ENCODE measurements at places on chromosomes 12 and 14.
A peak's percentile ranks its signal among the peaks of the same experiment; 100 is the strongest.

DNA sequence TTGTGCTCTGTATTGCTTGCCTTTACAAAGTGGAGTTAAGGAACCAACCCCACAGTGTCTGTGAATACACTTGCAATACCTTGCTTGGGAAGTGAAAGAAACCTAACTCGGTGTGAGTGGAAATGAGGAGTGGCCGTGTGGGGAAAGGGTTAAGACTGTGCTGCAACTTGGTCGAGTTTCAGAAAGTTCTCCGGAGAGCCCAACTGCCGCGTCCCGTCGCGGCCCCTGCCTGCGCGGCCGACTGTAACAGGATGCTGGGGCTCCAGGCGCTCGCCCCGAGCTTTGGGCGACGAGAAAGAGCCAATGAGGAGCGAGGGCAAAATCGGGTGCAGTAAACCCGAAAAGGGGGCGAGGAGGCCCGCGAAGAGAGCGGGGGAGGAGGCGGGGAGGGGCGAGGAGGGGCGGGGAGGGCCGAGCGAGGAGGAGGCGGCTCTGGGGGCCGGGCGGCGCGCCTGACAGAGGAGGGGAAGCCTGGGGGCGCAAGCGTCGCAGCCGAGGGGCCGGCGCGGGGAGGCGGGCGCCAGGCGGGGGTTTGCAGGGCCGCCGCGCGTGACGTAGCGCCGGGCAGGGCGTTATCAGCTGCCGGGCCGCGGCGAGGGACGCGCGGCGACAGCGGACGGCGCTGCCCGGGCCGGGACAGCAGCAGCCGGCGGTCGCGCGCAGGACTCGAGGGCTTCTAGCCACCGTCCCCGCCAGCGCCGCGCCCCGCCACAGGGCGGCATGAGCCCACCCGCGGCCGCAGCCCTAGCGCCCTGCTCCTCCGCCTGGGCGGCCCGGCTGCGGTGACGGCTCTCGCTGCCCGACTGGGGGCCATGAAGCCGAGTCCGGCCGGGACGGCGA is at the start of gene DACT1:
DACT1 (plus strand) TSS at position 572 of the 840 bp plus-strand sequence; CDS start at position 813, 241 bp downstream.
- DNase-seq, result peak; percentile 29

- DNase-seq, result no peak
Measured at GRCh38 chr12:91065396-91065795, 7.6 kb upstream of the KERA start.

DNA sequence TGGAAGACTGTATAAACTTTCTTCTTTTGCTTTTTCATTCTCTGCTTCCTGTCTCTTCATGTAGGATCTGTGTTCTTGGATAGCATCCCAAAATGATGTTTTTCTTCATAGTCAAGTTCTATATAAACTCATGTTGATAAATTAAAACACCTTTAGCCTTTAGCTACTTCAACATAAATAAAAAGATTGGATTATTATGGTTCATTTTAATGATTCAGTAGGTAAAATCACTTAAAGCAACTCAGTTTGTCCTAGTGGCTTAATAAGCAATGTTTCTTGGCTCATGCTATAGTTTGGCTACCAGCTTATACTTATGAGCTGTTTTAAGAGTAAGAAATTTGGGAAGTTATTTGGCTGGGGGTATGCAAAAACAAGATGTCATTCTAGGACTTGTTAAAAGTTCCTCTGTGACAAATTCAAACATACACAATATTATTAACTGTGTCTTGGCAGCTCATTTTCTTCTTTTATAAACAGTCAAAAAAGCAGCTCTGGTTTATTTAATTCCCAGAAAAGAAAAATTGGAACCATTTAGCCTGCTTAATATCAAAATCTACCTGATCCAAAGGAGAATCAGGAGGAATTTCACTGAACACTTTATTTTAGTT is 111.4 kb downstream of the TMTC3 start:
- DNase-seq, result no peak

GRCh38 chr12:88241862-88242570 is 99.9 kb downstream of the TMTC3 start:
- DNase-seq, result no peak

DNA sequence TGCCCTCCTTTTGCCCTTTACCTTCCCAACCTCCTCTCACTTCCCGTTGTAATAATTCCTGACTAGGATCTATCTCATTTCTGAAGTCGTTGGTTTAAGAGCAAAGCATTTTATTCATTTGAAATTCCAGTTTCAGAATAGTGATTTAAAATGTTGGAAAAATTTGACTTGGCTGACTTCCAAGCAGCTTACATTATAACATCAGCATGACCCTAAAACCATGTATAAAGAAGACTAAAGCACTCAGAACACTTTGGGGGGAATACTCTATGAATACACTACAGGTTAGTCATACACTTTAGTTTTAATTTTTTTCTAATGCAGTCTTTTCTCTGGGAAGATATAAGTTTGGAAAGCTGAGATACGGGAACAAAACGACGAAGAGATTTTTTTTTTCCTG is 161.1 kb downstream of the BTG1 start:
- no peak for DNase-seq

DNA sequence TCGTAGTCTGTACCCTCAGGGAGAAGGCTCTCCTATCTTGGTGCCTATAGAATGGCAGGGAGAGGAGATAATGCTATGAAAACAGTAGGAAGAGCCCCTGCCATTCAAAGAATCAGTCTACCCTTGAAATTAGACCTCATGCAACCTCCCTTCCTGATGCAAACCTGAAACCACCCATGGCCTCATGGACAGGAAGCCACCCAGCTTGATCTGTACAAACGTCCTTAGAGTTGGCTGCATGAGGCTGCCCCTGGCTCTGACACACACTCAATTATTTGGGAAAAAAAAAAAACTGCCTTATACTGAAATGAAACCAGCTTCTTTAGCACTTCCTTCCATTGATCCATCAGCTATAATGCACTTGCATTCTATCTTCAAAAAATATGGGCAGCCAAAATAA is 116.6 kb upstream of the BCL2L14 start:
- DNase-seq, result no peak

- DNase-seq, result no peak
Measured at GRCh38 chr14:100669011-100669412, 57.7 kb upstream of the DLK1 start.

DNA sequence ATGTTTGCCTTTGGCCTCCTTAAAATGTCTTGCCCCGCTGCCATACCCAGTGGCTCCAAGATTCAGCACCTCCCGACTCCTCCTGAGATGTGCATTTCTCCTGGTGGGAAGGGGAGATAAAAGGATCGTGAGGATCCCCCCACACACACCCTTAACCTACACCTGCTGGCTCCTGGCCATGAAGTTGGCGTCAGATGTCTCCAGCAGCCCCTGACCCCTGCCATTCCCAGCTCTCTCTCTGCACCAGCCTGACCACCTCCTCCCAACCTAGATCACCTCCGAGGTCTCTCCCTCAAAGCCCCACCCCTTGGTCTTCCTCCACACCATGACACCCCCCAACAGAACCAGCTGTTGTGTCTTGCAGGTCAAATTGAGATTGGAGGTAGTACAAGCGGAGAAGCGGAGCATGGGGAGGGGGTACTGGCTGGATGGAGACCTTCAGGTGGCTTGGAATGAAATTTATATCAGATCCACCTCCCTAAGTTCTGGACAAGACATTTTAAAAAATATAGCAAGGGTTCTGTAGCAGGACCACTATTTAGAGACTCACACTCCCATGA is 151.1 kb upstream of the FKBP4 start:
- DNase-seq, result no peak

DNA sequence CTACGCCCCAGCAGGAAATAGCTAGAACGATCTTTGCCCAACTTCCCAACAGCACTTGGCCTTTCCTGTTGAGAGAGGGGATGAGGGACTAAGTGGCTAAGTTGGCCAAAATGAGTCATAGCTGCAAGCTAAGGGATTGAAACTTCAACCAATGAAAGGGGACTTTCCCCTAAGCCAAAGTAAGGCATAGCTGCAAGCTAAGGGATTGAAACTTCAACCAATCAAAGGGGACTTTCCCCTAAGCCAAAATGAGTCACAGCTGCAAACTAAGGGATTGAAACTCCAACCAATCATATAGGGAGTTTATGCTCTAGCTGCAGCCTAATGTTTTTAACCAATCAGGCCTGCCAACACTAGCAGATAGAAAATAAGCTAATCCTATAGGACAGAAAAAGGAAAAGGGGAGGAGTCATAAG is 100.5 kb upstream of the SSTR1 start:
- DNase-seq, result no peak

DNA sequence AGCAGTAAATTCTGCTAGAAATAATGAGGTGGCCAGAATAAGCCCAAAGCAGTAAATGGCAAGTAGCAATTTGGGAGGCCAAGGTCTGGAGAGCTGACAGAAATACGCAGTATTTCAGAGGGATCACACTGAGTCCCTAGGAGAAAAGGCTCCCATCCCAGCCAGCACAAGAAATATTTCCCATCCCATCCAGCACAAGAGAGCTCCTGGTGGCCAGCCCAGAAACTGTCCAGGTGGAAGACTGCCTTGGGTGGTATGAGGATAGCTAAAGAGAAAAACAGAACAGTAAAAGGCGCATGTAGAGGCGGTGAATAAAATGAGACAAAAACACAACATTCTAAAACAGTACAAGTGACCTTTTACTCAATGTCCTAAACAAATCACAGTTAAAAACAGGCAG is 120.7 kb downstream of the HECTD4 start:
- DNase-seq, result no peak

DNA sequence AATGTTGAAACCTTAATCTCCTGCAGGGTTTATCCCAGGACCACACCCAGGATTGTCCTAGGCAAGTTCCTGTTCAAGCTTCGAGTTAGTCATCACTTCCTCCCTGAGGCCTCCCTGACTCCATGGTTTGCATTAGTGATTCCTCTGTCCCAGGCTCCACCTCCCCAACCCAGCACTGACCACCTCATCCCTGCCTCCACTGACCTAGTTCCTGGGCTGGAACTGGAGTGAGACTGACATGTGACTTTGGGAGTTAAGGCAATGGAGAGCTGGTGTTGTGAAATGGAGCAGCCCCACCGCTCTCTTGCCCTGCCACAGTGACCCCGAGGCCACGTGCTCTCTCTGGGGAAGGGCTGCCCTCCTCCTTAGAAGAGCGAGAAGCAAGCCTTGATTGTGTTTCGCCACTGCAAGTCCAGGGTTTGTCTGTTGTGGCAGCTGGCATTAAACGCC is 15.8 kb upstream of the DTX1 start:
- no peak for DNase-seq

DNA sequence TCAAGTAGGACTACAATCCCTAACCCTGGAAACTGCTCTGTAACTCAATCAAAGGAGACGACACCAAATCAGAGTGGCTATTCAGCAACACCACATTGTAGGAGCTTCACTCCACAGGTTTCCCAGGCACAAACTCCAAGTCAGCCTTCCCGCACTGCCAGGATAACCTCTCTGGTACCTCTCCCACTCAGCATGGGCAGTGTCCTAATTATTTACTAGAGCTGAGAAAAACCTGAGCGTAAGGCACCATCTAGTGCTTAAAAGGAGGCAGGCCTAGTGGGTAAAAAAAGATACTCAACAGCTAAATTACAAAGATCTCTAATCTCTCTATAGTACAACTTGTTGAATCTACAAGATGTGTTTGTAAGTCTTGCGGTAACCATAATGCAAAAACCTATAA is 36.1 kb downstream of the PARP11 start:
- no peak for DNase-seq

- no peak for DNase-seq
Measured at GRCh38 chr12:85356596-85357385, 76.8 kb downstream of the ALX1 start.

DNA sequence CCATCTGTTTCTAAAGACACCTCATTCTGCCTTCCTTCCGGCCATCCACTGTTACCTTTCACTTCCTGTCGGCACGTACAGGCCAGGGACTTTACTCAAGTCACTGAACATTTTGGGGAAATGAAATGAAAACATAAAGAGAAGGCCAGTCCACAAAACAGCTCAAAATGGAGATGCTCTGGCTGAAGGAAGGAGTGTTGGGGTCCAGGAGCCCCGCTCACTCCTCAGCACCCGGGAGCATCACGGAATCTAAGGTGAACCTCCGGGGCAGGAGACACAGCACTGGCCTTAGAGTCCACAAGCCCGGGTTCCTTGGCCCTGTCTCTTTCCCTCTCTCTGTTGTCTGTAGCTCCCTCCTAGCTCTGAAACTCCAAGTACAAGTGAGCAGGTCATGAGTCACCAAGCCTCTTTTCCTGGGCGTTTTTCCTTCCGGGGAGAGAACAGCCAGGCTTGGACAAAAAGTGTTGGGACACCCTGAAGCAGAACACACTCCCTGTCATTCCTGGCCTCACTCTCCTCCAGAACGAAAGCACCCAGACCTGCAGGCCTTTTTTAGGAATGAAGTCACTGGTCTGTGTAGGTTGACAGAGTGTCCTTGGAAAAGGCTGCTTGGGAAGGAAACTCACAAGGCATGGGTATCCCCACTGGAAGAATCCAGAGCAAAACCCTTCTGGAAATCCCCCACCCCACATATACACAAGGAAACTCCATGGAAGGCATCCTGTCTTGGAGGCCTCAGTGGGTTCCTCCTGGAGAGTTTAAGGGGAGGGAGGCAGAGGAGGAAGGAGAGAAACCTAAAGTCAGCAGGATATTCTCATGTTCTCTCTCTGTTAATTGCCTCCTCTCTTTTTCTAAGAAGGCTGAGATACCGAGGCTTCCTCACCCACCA is 245.3 kb downstream of the ZFP36L1 start:
- no peak for DNase-seq

- DNase-seq, result no peak
Measured at GRCh38 chr12:110531741-110532333, 29.7 kb downstream of the RAD9B start.

- DNase-seq, result no peak
Measured at GRCh38 chr14:103504991-103505565, 17.6 kb downstream of the CKB start.

GRCh38 chr12:53099071-53099882 is 1.8 kb downstream of the IGFBP6 start:
- peak; percentile 80 for DNase-seq

GRCh38 chr14:61977217-61977616 is 215.0 kb downstream of the SNAPC1 start:
- no peak for DNase-seq

GRCh38 chr14:71734076-71734475 is 198.2 kb upstream of the RGS6 start:
- no peak for DNase-seq

GRCh38 chr14:76784266-76784874 is 23.1 kb downstream of the VASH1 start:
- no peak for DNase-seq

DNA sequence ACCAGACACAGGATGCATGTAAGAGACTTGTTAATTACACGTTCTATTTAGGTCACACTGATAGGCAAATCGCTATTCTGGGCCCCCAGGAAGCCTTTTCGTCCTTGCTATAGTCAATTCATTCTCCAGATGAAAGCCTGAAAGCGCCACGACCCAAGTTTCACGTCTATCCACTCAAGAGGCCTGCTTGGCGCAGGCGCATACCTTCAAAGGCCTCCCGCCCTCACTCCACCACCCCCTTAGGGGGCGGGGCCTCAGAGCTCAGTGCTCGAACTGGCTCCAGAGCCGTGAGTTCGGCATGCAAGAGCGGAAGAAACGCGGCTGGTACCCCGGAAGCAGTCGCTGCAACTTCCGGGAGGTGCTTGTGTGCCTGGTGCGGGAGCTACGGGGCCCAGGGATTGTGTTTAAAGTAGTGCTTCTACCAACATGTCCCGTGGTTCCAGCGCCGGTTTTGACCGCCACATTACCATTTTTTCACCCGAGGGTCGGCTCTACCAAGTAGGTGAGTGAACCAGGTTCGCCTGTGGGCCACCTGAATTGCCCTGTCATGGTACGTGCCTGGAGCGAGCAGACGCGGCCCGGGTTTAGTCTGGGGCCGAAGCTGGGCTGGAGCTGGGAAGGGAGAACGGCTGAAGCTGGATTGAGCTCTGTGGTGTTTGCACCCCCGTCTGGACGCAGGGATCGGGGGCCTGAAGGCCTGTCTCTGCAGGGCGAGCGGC is at the start of gene PSMA6:
PSMA6 (plus strand) TSS at position 332 of the 719 bp plus-strand sequence; CDS start at position 427, 95 bp downstream.
- peak; percentile 98 for DNase-seq

GRCh38 chr12:124509300-124509675 is 58.1 kb downstream of the NCOR2 start:
- DNase-seq, result no peak

- no peak for DNase-seq
Measured at GRCh38 chr14:54909817-54910558, 7.4 kb upstream of the GCH1 start.
